ENCODE measurements at places on chromosomes 4 and X.

DNA sequence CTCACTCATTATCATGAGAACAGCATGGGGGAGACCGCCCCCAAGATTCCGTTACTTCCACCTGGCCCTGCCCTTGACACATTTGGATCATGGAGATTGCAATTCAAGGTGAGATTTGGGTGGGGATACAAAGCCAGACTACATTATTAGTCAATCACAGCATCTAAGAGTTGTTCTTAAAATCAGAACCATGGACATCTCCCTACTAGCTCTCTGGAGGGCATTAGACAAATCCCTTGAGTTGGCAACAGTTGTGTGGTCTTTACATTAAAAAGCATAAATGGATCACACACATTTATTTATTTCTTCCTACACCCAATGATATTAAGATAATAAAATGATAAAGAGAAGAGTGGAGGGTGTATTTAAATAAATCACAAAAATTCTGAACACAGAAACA is 262.8 kb upstream of the VCX start:
- DNase-seq, result no peak

DNA sequence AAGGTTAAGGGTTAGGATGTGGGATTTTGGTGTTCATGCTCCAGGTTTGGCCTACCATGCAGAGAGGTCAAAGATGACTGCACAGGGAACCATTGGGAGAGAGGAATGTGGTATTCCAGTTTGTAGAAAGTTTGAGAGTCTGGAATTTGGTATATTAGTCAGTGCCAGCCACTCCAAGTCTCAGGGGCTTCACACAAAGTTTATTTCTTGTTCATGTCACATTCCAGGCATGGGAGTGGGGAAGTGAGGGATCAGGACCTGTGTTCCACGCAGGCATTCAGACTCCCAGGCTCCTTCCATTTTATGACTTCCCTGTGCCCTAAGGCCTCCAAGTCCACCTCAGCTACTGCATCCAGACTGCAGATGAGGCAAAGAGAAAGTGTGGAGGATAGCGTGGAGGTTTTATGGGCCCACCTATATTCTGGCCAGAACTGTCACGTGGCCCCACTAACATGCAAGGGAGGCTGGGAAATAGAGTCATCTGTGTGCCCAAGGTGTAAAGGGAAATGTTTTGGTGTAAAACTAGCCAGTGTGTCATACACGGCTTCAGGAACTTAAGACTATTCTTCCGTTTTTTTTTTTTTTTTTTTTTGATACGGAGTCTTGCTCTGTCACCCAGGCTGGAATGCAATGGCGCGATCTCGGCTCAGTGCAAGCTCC is 140.6 kb upstream of the SCML1 start:
- no peak for DNase-seq

DNA sequence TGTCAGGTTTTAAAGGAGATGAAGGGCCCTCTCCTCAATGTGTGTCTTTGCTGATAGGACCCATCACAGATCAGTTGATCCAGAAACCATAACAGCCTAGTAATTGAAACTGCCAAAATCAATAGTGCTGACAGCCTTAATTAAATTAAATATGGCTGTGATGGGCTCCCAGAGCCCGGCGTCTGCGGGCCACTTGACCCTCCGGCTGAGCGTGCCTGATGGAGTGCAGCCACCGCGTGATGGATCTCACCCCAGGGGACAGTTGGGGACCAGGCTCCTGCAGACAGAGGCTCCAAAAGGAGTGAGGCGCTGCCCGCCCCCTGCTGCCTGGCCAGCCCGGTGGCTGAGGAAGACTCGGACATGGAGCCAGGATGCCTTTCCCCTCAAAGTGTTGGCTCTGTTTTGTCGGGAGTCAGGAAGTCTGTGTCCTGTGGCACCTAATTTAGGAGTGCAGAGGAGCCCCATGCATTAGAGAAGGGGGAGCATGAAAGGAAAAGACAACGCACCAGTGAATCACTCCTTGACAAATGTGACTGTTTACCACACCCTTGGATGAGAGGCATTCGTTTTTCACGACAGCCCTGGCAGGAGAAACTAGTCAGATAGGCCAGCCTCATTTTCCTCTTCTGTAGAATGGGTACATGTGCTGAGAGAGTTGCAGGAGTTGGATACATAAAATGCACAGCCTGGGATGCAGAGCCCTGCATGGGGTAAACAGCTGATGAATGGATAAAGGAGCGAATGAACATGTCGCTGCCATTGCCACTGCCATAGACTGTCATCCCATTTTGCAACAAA is 40.9 kb upstream of the MSX1 start:
- no peak for DNase-seq

- DNase-seq, result no peak
Observed at GRCh38 chr4:21884615-21885014, 64.0 kb downstream of the KCNIP4 start.

DNA sequence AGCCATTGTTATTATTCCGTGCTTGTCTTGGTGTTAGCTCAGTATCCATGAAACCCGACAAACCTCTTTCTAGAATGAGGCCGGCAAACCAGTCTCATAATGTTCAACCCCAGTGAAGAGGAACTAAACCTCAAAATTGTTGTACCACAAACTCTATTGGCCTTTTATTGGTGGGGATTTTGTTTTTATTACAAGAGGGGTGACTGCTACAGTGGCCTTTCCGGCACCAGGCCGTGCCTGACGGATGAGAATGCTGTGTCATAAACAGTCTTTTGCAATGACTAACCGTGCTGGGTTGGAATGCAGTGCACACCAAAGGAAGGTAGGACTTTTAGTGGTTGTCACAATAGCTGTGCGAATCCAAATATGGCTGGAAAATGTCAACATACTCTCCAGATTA is 60.8 kb downstream of the SHROOM2 start:
- DNase-seq, result no peak

DNA sequence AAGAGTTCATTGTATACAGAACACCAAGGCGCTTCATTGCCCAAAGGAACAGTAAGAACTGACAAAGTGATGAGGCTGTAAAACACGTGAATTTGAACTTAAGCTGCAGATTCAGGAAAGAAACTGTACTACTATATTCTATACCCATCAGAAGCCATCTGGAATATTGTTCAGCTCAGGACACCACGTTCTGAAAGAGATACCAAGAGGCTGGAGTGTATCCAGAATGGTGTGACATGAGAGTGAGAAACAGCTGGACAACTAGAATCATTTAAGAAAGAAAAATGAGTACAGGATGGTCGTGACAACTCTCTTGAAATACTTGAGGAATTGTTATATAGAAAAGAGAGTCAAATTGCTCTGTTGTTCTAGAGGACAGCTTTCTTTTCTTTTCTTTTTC is 94.9 kb downstream of the MGST2 start:
- DNase-seq, result no peak

- DNase-seq, result no peak
Observed at GRCh38 chr4:128810331-128810870, 901 bp downstream of the JADE1 start.
